ENCODE measurements at places on chromosomes 4 and X.

GRCh38 chr4:76904646-76905190, 6.8 kb upstream of the SOWAHB start:
- DNase-seq, result no peak

DNA sequence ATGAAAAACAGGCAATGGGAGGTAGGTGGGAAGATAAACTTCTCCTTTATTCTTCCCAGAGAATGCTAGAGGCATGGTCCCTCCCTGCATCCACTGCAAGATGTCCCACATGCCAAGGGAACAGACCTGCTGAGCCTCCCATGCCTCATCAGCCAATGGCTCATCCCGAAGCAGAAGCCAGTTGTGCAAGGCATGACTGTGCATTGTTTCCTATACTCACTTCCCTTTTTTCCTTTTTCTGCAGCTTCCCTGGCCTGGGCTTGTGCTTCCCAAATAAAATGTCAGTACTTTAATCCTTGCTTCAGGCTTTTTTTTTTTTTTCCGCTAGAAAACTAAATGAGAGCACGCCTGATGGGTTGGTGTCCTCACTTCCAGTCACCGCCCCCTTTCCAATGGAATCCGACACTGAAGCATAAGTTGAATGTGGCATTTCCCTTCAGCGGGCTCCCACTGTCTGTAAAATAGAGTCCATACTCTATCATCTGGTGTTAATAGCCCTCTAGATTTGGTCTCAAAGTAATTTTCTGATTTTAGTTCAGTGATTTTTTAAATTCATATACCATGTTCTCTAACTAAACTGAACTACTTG, 239.0 kb upstream of the JADE1 start:
- no peak for DNase-seq

- no peak for DNase-seq
These were observed 4.1 kb downstream of the IL9R start for GRCh38 chrX:156001667-156002021.

DNA sequence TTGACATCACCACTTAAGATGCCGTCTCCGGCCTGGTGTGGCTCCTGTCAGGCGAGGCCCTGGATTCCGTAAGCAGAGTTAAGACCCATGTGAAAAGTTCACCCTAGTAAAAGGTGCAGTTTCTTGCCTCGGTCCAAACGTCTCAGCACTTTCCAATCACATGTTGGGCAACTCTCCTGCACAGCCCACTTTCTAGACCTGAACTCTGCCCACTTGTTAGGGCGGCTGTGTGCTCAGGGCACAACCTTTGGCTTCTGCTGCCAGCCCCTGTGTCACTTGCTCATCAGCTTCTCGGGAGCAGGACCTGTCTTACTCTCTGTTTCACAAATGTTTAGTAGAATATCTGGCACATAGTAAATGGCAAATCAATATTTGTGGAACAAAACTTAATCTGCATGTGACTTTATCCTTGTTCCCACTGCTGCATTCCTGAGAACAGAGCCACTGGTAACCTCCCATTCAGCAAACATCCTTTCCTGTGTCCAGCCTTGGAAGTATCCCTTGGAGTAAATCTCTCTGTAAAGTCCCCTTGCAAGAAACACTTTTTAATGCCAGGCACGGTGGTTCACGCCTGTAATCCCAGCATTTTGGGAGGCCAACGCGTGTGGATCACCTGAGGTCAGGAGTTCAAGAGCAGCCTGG, 38.7 kb upstream of the SH3RF1 start:
- DNase-seq, result no peak

- no peak for DNase-seq
These were observed 16.2 kb downstream of the ZFYVE28 start for GRCh38 chr4:2402048-2402842.

DNA sequence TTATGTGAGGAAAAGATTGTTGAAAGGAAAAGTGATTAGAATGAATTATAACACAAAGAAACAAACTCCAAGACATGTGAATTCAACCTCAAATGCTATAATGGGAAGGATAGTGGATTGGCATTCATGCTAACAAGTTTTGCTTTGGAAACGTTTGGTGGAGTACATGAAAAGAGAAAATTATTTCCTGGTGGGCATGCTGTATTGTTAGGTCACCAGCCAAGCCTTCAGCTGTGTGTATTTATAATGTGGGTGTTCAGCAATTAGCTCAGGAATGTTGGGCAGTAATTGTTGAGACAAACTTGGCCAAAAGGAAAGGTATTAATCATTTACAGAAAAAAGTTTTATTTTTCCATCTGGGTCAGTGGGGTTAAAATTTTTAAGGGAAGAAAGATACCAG, 198.9 kb upstream of the ARSJ start:
- no peak for DNase-seq

GRCh38 chr4:4182835-4183568, 43.7 kb downstream of the OTOP1 start:
- no peak for DNase-seq

- no peak for DNase-seq
These were observed 559.8 kb downstream of the TLL1 start for GRCh38 chr4:166432842-166433241.

- no peak for DNase-seq
These were observed 25.0 kb downstream of the COL4A5 start for GRCh38 chrX:108464604-108465003.

DNA sequence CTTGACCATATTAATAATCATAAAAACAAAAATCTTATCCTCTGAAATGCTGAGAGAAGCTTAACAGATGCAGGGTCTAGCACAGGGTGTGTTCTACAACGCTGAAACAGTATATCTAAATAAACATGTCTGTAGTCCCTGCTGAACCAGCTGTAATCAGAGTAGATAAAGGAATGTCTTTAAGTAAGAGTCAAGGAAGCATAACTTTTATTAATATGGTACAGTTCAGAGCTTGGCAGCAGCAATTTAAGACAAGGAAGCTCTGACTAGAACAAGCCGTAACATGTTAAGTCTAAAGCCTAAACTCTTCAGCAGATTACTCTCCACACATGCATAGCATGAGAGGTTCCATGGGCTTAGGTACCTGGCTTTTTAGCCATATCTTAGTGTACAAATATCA, 36.1 kb downstream of the NFKB1 start:
- DNase-seq, result no peak

DNA sequence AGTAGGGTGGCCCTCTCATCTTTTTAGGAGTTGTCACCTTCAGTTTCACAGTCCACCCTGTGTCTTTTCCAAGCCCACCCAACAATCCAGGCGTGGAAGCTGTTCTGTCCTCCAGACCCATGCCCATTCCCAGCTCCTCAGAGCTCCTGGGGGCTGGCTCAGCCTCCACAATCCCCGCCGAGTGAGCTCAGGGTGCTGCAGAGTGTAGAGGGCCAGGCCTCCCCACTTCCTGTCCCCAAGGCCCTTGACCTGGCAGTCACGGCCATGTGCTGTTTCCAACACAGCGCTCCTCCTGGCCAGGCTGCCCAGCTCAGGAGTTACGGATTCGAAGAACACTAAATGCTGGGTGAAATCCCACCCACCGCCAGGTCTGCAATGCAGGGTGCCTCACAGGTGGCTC, 31.8 kb downstream of the PDHA1 start:
- DNase-seq, result no peak

DNA sequence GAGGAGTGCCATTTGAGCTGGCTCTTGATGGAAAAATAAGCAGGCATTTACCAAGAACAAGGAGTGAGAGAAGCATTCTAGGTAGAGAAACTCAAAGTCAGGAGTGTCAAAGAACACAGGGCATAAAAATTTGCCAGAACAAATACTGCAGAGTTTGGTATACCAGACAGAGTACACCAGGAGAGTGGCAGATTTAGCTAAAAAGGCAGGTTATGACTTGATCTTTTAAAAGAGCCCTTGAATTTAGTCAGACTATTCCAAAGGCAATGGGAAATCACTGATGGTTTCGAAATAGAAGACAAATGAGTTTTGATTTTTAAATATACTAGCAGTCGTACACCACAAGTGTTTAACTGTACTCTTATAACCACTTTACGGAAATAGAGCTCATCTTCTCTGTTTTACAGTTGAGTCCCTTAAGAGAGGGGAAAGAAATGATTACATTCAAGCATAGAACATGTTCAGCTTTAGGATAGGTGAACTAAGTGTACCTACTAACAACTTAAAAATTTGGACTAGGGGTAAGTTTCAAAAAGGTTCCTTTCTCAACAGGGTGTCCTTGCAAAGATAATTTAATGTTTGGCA, 10.2 kb downstream of the UBE2D3 start:
- no peak for DNase-seq

DNA sequence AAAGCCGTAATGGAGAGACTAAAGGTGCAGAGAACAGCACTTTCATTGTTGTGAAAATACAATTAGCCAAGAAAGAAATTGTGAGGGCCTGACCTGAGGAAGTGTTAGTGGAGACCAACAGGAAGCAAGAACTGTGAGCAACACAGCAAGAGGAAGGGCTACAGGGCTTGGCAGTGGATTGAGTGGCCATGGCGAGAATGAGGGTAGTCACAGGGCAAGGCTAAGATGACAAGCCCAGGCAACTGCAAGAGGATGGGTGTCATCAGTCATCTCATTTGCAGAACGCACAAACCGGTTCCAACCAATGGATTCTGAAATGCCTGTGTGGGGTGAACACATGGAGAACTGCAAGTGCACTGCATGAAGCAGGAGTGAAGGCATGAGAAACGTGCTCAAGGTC, 3.6 kb downstream of the SLC10A6 start:
- DNase-seq, result no peak
